Naive B cell (primary cell): ENCODE measurements at places on chromosomes 5 and 9. TPM values are rescaled to one million over a fixed set of nuclear protein-coding genes. Genes with fewer than 3 reads are reported as not detected.

FBXO4 gene
- polyA plus RNA-seq = 23.9 TPM

SLC6A3 gene
- polyA plus RNA-seq = 0.09 TPM

IL7R gene
- 1.5 TPM for polyA plus RNA-seq

CCDC107 gene
- polyA plus RNA-seq = 53.1 TPM
